ENCODE measurements at places on chromosomes 3 and 15.

- DNase-seq, result no peak
Observed at GRCh38 chr15:29942143-29942542, 119.9 kb upstream of the TJP1 start.

- no peak for DNase-seq
Observed at GRCh38 chr15:39079296-39079847, 501.5 kb upstream of the THBS1 start.

DNA sequence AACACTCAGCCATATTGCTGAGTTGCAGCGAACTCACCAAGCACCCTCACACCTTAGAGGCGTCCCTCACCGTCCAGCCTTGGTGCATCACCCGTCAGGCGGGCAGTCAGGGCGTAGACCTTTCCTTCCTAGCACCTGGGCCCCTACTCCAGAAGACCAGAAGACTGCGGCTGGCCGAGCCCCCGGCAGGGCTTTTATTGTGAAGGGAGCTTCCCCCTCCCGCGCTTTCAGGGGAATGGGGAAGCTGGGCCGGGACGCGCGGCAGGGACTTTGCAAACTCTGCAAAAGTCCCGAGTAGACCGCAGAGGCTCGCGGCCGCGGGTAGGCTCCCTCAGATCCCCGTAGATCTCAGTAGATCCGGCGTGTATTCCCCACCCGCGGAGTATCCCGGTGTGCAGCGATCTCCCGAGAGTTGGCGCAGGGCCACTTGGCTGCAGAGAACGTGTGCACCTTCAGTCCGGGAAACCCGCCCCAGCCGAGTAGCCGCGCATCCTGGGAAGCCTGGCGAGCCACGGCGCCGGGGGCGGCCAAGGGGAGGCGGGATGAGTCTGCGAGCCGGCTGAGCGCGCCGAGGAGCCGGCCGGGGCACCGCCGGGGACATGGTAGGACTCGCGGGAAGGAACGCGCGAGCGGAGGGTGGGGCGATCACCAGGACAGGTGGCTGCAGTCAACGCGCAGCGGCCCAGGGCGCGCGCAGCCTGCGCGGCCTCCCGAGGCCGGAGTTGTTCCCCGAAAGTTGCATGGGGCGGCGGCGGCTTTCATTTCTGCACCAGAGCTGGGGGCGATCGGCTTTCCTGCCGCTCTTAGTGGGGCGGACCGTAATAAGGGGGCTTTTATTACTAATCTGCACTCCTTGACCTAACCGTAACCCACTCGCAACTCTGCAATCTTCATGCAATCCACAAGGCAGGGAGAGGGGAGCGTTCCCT lies at the start of gene GASK1A:
TSS of gene GASK1A (plus strand) at position 268 of the 929 bp plus-strand sequence. CDS start at position 600, 332 bp downstream.
- DNase-seq, result peak; percentile 32

DNA sequence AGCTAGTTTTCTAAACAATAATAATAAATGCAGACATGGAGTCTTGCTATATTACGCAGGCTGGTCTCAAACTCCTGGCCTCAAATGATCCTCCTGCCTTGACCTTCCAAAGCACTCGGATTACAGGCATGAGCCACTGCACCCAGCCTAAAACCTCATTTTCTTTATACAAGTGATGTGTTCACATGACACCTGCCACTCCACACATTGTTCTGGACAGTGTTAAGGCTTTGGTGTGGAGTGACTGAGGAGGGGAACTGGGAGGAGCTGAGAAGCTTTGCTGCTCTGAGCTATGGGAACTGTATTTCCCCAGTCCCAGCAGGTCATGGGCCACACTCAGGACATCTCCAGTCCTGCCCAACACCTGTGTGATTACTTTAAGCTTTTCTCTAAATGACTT lies 380.0 kb downstream of the LRTM1 start:
- DNase-seq, result no peak

GRCh38 chr3:52087731-52088130 lies 31.4 kb upstream of the DUSP7 start:
- no peak for DNase-seq
